GM04504 (cell line): ENCODE measurements at places on chromosomes 12 and 14.

DNA sequence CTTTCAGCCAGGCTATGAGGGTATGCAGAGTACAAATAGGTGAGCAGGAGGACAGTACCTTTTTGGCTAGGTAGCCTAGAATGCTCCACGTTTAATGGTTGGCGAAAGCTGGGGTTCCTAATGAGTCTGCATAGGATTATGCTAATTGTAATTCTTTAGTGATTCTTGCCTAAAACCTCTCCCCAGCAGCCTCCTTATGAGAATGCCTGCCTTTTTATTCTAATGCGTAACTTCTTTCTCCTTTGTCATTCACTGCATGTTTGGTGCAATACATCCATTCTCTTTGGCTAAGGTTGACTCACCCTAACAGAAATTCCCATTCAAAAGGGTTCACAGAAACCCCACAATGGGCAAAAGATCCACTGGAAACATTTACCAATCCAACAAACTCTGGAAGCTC lies 752.2 kb downstream of the FSCB start:
- no peak for DNase-seq

GRCh38 chr14:83988275-83988674 lies 1541.7 kb upstream of the FLRT2 start:
- no peak for DNase-seq

- no peak for DNase-seq
Measured at GRCh38 chr12:72289633-72290032, 17.5 kb downstream of the TRHDE start.

DNA sequence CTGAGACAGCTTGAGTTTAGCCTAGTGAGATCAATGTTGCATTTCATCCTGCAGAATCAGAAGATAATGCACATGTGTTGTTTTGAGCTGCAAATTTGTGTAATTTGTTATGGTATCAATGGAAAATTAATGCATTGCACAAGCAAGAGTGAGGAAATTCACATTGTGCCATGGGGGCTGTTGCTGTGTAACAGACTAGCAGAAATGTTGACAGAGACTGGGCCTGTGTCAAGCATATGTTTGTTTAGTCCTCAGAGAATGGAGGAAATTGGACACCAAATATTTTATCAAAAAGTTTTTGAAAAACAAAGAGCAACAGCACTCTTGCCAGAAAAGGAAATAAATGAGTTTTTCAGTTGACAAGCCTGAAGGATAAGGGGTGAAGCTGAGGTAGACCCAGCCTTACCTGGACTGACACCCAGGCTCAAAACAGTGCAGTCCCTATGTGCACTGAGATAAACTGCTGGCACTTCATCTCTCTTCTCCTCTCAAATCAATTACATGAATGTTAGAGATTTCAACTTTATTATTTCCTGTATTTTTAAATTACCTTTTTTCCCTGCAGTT lies 1150.0 kb downstream of the FSCB start:
- no peak for DNase-seq

DNA sequence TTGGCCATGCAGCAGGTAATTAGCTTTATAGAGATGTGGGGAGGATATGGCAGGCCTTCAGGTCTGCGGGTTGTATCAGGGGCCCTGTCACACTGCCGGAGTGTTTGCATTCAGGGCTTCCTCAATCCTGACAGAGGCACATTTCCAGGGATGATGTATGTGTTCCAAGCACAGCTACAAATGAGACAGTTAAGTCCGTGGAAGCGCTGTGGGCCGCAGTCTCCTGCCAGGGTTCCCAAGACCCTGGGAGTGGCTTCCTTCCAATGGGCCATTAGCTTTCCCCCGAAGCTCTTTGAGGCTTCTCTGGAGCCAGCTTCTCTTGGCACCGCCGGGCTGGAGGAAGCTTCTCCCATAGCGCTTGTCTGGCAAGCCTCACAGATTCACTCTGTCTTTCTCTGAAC lies 1524.7 kb upstream of the TMEM132C start:
- no peak for DNase-seq

DNA sequence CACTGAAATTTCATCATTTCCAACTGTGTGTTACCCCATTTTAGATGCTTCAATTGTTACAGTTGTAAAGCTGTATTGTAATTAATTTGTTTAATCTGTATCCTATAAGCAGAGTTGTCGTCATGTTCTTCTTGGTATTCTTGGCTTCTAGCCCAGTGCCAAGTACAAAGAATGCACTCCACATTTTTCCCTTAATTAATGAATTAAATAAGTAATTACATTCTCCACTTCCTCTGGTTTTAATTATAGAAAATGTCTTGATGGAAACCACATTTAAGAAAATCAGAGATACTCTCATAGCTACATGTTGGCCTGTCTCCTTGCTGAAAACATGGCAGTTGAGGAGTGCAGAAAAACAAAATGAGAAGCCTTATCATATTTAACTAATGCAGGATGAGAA lies 746 bp downstream of the DNAI7 start:
- no peak for DNase-seq

GRCh38 chr12:113315358-113315757 lies 19.6 kb downstream of the SLC8B1 start:
- DNase-seq = no peak

DNA sequence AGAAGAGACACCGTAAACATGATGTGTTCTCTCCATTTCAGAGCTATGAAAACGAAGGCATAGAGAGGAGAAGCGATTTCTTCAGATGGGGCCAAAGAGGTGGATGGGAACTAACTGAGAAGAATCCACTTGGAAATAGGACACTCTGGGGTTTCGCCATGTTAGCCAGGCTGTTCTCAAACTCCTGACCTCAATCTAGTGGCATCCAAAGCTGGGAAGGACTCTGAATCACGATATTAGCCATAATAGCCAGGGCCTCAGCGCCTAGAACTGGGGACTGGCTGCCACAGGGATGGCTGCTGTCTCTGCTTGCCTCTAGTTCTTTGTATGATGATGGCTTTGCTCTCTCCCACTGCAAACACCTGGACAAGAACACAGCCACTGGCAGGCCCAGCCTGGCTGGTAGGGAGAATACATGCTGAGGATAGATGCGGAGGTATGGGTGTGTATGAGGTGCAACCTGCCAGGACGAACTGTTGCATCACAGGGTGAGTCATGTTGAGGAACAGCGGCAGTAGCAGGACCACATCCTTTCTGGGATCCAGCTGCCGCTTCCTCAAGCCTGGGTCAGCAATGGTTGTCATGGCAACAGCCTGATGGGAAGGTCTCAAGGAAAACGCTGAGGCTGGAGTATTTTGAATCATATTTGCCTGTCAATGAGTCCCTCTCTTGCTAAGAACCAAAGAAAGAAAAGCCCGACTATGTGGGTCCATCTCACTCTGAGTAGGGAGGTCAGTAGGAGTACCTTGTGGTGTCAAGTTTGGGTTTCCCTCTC lies 31.1 kb downstream of the CCDC177 start:
- DNase-seq = peak; percentile 59

DNA sequence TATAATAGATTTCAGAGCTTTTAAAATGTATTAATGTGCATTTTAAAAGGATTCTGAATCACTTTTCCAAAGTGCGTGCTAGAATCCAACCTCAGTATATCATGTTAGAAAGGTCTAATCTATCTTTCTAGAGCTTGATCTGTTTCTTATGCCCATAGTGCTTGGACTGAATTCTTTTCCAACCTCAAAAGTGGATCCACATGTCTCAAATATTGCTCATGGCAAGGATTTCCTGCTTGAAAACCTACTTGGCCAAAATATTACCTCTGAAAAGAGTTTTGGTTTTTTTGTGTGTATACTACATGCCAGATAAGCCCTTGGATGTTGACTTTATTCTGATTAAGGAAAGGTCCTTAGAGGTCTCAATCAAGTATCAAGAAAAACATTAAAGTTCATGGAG lies 16.9 kb upstream of the SLC6A15 start:
- DNase-seq = no peak

DNA sequence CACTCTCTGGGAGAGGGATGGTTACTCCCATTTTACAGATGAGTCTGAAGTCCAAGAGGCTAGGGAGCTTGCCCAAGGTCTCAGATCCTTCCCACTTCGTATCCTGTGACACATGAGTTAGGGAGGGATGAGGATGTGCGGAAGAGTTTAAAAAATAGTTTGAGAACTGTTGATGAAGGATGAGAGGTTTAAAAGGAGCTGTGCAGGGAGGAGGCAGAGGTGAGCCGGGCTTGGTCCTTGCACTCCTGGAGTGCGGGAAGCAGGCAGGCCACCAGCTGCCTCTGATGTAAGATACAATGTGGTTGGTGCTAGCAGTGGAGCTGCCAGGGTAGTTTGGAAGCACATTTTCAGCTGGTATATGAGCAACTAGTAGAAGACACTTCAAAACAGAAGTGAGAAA lies 46.5 kb downstream of the TSPAN9 start:
- DNase-seq = no peak

DNA sequence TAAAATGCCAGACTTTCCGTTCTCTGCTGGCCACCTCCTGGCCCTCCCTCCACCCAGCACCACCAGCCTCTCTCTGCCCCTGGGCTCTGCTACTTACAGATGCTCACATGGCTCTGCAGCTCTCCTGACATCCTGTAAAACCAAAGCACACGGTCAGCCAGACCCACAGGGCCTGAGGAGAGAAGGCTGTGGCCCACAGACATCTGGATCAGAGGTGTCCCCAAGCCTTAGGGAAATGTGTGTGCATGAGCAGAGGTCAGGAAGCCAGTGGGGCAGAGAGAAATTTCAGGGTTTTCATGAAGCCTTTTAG lies 11.5 kb downstream of the KRT77 start:
- DNase-seq = no peak

DNA sequence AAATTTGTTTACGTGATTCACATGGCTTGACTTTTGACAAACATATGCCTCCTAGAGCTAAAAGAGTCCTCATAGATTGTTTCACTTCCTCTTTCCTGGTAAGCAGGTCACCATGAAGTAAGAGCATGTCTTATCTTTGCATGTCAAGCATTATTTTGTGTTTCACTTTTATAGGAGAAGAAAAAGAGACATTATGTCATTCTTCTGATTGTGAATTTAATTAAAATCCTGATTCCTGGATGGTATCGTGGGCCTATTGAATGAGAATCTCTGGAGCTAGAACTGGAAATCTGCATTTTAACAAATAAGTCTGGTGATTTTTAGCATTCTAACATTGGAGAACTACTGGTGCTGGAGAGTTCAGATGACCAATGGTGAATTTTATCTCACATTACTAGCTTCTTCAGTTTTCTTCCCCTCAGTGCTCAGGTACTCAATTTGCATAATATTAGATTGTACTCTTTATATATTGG lies 218.6 kb upstream of the ATP2B1 start:
- no peak for DNase-seq

- DNase-seq = no peak
Measured at GRCh38 chr12:21516281-21516680, 9.8 kb upstream of the SPX start.

- DNase-seq = peak; percentile 80
Measured at GRCh38 chr14:80425686-80426085, 214.4 kb upstream of the DIO2 start.

DNA sequence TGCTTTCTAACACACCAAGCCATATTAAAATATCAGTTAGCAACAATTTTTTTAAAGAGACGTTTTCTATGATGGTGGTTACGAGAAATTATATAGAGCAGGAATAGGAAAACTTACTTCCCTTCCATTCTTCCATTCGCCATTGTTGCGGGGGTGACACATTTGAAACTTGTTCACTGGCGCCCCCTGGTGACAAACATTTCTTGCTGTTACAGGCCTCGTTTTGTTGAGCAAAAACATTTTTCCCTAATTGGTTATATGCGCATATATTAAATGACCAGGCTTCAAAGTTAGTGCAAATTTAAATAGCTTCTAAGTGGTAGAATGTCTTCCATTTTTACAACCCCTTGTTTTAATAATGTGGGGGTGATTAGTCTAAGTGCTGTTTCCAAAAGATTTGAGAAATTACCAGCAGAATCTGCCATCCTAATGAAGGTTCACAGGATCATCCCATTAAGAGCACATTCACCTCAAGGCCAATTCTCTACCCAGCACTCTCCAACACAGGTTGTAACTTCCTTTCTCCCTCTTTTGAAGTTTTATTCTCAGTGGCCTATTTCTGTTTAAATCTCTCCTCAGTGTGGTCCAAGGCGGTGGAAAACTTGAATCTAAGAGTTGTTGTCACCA lies 1124.7 kb downstream of the FLRT2 start:
- no peak for DNase-seq

DNA sequence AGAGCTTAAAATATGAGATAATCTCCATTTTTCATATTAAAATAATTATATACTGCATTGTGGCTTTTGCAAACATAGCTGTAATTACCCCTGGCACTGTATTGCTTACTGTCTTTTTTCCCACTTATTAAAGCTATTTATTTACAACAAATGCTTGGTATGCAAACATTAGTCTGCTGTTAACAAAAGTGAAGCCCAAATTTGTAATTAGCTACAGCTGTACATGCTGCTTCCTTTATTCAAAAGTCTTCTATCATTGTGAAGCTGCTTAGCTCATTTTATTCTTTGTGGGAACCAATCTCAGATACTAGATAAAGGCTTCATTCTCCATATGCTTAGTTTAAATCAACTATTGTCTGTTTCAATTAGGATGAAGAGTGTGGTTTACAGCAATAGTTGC lies 425.8 kb upstream of the FOXG1 start:
- DNase-seq = no peak

GRCh38 chr14:25122211-25122610 lies 72.3 kb upstream of the STXBP6 start:
- no peak for DNase-seq

DNA sequence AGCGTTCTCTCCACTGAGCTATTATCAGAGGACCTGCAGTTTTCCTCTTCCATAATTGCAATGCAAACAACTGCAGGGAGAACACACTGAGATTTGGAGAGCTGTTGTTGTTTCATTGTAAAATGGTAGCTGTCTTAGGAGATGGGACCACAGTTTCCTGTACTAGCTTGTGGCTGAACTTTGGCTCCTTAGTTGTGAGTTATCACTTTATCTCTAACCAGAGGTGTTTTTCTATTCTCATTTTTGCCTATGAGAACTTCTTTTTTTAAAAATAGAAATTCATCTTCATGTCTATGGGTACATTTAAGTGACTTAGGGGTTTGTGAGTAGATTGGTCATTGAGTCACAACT lies 216.5 kb downstream of the SLC38A4 start:
- no peak for DNase-seq

GRCh38 chr14:38420048-38420447 lies 164.2 kb upstream of the CLEC14A start:
- no peak for DNase-seq

DNA sequence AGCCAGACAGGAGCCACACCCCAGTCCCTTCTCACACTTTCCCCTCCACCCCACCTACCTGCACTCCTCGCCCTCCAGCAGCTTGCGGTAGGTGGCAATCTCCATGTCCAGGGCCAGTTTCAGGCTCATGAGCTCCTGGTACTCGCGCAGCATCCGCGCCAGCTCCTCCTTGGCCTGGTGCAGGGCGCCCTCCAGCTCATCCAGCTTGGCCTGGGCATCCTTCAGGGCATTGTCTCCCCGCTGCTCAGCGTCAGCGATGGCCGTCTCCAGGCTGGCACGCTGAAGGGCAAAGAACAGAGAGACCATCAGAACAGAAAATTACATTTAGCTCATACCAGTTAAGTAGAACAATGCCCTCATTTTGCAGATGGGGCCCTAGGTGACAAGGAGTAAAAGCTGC lies 5.5 kb downstream of the KRT74 start:
- DNase-seq = no peak

DNA sequence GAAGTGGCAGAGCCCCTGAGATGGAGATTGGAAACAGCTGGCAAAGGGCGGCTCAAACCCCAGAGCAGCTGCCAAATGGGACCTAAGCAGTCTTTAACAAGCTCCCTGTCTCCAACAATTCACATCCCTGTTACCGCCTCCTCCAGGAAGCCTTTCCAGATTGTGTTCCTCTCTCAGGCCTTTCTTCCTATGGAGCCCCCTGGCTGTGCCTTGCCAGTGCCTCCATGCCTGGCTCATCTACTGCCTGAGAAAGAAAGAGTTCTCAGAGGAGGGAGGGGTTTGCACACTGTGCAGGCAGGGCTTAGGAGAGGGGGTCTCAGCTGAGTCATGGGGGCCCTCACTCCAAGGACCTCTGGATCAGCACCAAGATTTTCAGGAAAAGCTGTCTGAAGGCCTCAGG lies 8.8 kb upstream of the KRT74 start:
- DNase-seq = no peak
